NCI-H2171 (cell line): ENCODE measurements at places on chromosomes 11 and 22.

DNA sequence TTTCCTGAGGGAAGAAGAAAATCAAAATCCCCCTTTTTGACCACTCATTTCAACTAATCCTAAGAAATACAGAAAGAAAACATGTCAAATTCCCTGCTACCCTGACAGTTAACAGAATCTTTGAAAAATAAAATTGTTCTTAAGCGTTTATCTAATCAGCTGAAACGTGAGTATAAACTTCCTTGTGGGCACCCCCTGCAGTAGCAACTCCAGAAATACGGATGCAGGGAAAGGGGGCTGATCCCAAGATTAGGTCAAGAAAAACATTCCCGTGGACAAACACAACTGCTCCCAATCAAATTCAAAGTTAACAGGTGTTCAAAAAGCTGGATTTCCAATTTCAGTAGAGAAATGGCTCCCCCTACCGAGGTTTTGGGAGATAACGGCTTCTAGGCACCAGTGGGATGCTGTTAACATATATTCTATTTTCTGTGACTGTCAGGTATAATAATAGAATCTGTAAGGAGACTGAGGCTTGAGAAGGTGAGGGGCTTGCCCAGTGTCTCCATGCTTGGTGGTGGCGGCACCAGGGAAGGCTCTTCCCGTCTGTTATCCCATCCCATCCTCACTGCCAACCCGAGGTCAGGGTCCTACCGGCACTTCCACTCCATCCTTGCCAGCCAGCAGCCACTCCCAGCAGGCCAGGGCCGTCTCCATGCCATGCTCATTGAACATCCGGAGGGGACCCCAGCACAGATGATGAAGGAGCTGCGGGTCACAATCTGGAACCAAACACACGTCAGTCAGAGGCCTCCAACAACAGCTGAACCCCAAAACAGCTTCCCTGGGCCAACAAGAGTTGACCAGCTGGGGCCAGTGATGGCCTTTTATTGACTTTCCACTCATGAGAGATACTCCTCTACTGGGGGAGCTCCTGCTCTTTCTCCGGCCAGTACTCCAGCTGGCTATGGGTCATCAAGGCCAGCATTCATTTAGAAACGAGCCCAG, 32.0 kb upstream of the SERPIND1 start:
- DNase-seq: no peak

DNA sequence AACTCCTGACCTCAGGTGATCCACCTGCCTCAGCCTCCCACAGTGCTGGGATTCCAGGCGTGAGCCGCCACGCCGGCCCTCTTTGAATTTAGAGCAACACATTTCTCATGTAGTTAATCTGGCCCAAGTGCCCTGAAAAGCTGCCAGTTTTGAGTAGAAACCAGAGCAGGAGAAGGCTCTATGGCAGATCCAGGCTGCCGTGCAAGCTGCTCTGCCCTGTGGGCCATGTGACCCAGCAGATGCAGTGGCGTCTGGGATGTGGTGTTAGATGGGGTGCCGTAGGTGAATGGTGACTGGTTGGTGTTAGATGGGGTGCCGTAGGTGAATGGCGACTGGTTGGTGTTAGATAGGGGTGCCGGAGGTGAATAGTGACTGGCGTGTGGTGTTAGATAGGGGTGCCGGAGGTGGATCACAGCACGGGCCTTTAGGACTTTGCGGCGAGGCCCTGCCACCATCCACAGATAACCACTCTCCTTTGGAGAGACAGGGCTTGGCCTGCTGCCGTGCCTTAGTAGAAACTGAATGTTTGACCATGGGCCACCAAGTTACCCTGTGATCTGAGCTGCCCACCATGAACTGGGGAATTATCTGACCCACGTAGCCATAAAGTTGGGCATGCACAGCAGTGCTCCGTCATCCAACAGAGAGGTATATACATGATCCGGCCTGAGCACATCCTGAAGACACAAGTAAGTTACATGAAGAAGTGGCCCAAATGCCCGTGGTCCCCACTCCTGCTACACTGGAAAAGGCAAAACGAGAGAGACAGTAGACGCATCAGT, 32.7 kb downstream of the ASCL2 start:
- DNase-seq: no peak

DNA sequence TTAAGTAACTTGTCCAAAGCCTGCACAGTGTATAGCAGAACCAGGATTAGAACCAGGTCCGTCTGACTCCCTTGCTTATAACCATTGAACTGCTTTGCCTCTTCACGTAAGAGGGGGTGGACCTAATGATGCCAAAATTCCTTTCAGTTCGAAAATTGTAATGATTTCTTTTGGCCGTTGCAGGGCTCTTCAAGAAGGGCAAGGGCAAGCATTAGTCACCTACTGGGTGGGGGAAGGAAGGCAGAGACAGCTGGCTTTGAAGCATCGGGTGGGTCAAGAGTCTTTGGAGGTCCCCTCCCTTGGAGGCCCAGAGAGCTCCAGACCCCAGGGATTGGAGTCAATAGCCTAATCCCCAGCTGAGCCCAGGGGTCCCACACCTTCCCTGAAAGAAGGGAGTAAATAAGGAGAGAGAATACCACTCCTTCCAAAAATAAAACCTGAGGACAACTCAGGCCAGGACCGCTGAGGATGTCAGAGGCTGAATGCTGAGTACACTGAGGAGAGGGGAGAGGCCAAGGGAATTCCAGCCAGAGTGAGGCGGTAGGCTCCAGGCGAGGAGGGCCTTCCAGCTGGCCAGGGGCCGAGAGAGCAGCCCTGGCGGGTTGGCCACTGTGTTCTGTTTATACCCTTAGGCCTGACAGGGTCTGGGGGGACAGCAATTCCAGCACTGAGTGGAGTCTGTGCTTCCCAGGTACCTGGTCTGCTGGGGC, 14.1 kb downstream of the CREB3L1 start:
- DNase-seq: no peak

DNA sequence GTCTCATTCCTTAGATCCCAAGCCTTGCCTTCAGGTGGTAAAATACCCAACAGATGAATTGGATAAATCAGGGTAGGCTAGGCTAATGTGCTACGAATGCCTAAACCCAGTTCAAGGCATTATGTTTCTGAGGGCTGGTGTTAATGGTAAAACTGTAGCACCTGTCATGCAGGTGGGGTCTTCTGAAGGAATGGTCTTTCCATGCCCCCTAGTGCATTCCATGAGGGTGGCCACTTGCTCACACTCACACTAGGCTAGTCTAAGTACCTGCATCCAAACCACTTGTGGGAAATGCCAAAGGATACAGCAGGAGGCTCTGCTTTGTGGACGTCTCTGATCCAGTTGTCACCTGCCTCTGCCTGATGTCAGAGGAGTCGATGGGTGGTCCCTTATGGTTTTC, 24.2 kb upstream of the UCP3 start:
- no peak for DNase-seq

DNA sequence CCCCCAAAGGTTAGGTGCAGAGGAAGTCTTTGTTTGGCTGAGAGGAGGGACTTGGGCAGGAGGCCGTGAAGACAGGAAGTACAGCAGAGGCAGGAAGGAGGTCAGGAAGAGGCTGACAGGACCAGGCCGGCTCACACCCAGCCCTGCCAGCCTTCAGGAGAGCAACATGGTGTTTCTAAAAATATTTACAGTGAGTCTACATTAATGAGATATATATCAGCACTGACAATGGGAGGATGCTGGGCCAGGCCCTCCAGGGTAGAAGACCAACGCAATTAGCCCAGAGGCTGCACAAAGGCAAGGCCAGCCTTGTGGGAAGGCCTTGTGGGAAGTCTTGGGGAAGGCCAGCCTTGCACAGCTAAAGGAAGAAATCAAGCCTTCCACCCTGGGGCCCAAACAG, 7.9 kb upstream of the APLNR start:
- DNase-seq: no peak

DNA sequence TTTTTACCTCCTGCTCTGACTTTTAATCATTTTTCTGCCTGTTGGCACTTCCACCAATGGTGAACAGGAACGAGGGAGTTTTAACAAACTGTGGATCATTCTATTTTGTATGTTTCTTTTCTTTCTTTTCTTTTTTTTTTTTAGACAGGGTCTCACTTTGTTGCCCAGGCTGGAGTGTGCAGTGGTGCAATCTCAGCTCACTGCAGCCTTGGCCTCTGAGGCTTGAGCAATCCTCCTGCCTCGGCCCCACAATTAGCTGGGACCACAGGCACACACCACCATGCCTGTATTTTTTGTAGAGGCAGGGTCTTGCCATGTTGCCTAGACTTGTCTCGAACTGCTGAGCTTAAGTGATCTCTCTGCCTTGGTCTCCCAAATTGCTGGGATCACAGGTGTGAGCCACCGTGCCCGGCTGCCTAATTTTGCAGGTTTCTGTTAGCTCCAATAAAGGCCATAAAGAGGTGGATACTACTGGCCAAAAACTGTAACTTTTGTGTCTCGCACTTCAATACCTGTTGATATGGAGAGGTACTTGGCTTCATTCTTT, 59.8 kb downstream of the SLC25A17 start:
- no peak for DNase-seq

GRCh38 chr11:1547467-1548098, 24.5 kb downstream of the DUSP8 start:
- no peak for DNase-seq

GRCh38 chr11:131877246-131877942, 507.0 kb downstream of the NTM start:
- no peak for DNase-seq

DNA sequence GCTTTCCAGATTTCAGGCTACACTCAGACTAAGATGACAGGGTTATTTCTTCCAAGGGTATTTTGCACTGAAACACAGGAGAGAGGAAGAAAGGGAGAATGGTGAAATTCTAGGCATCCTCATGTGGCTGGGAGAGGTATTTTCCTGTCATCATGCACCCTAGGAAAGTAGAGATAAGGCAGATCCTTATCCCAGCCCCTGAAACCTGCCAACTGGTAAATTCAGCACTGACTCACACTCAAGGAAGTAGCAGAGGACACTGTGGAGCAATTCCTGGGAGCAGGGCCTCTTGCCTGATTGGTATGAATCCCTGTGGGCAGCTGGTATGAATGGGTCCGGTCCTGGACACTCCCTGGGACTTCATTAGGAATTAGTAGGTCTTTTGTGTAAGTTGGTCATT, 37.6 kb upstream of the SLC5A1 start:
- DNase-seq: no peak

DNA sequence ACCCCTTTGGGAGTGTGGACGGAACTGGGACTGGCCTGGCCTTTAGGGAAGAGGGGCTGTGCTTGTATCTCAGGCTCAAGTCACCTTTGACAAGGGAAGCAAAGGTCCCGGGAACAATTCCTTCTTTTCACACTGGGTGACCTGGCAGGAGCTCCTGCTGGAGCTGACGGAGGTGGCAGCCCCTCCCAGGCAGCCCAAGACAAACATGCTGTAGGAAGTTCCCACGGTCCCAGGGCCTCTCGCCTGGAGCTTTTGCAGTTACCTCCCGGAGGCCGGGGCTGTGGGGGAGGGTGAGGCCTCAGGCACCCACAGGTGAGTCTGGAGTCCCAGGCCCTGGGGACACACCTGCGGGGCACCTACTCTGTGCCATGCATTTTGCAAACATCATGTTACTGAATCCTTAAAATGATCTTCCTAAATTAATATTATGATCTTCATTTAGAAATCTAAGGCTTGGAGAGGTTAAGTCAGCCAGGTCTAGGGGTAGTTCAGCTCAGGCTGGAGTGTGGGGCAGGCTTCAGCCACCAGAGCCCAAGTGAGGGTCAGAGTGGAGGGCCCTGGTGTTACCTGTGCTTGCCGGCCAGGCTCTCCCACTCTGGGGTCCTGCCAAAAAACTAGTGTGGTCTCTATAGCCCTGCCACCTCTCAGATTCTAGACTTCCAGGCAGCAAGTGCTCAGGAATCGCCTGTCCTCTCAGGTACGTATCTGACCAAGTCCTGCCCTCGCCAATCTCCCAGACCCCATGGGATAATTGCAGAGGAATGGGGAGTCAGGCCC, 15.7 kb upstream of the MYEOV start:
- DNase-seq: no peak
